NCI-H446 (cell line): ENCODE measurements at places on chromosomes 7 and 10.

DNA sequence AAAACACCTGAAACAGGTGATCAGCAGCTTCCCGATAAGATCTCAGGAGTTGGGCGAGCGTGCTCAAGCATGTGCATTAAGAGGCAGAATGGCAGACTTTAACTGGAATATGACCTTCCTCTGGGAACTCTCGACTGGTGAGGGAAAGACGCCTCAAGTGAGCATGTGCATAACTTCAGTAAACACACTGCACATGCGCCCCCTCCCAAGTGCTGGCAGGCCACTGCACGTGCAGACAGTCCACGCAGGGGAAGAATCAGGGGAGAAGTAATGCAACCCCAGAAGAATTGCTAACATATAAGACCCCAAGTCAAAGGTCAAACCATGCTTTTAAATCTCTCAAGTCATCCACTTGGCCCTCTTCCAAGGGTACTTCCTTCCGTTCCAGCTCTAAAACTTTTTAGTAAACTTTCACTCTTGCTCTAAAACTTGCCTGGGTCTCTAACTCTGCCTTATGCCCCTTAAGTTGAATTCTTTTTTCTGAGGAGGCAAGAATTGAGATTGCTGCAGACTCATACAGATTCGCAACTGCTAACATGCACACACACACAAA lies 541.0 kb downstream of the TNS3 start:
- DNase-seq = no peak

GRCh38 chr10:1160561-1161314 lies 104.6 kb downstream of the WDR37 start:
- DNase-seq = no peak

- DNase-seq = peak; percentile 42
Observed at GRCh38 chr10:27742195-27743011, 3.2 kb downstream of the MKX start.

DNA sequence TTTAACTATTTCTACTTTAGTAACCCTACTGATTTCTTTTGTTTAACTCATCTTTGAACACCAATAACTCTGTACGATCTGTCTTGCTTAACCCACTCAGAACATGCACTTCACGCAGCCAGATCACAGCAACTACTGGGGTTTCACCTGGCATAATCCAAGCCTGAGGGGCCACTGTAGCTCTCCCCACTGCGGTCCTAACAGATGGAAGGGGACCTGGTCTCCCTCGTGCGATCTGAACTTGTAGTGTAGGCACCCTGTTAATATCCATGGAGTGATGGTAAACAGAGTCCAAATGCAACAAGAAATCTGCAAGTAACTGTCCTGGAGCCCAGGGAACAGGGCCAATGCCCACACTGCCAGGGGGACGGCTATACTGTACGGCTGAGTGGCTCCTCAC lies 45.5 kb downstream of the INSIG1 start:
- no peak for DNase-seq

DNA sequence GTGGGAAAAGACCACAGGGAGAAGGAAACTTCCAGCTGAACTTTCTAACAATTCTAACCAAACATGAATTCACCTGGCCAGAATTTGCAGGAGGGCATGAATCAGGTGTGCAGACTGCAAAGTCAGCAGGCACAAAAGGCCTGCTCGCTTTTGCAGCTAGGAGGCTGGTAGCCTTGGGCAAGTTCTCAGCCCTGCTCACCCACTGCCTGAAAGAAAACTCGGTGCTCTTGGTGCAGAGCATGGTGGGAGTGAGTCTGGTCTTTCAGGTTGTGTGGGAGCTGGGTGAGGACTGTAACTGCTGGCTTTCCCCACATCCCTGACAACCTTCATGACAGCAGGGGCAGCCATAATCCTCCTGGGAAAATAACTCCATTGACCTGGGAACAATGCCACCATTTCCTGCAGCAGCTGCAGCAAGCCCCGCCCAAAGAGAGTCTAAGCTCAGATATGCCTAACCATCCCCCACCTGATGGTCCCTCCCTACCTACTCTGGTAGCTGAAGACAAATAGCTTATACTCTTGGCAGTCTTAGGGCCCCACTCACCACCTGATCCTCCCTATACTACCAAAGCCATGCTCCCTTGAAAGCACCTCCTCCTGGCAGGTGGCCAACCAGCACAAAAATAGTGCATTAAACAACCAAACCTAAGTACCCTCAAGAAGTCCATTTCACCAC lies 31.6 kb downstream of the ZNF117 start:
- DNase-seq = no peak

DNA sequence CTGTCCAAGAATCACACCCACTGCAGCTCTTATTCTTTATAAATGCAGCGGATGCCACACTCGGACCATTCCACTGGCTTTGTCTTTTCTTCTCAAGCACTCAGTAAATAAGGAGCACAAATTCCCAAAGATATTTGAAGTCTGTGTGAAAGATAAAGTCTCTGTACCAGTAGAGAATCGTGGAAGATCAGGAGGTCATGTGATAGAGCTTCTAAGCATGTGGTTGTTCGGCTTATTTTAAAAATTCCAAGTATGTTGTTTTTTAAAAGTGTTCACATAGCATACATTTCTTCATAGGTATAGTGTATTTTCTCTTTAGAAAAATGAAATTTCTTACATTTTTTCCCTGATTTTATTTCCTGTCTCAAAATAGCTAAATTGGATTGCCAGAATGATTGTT lies 75.8 kb downstream of the NOC3L start:
- no peak for DNase-seq

DNA sequence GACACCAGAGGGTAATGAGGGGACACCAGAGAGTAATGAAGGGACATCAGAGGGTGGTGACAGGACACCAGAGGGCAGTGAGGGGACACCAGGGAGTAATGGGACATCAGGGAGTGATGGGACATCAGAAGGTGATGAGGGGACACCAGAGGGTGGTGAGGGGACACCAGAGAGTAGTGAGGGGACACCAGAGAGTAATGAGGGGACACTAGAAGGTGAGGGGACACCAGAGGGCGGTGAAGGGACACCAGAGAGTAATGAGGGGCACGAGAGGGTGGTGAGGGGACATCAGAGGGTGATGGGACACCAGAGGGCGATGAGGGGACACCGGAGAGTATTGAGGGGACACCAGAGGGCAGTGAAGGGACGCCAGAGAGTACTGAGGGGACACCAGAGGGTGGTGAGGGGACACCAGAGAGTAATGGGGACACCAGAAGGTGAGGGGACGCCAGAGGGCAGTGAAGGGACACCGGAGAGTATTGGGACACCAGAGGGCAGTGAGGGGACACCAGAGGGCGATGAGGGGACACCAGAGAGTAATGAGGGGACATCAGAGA lies 10.6 kb downstream of the NACAD start:
- DNase-seq = no peak

- peak; percentile 57 for DNase-seq
Observed at GRCh38 chr7:87220026-87220733, 648 bp upstream of the TMEM243 start.

GRCh38 chr10:78600740-78601139 lies 468.0 kb upstream of the ZMIZ1 start:
- no peak for DNase-seq

DNA sequence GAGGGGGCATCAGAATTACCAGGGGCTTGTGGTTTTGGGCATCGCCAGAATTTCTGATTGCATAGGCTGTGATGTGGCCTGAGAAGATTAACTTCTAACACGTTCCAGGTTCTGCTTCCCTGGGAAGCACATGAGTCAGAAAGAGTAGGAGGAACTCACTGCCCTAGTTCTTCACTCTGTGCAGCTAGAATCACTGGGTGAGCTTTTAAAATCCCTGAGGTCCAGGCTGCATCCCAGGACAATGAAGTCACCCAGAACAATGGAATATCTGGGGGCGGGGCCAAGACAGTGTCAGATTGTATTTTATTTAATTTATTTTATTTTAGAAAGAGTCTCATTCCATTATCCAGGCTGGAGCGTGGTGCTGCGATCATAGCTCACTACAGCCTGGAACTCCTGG lies 636.5 kb downstream of the CALN1 start:
- DNase-seq = no peak

DNA sequence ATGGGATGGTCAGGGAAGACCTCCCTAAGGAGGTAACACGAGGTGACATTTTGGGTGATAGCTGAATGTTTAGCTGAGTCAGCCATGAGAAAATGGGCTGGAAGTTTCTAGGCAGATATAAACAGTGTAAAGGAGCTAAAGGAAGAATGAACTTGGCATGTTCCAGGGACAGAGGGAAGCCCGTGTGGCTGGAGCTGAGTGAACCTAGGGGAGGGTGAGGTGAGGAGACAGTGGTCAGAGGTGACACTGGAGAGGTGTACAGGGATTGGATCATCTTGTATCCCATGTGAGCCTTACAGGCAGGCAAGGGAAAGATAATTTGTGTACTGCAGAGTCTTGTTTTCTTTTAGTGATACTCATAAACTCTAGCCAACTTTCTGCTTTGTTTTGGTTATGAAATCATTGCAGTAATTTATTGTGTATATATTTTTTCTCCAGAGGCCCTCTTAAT lies 1.8 kb downstream of the STARD3NL start:
- no peak for DNase-seq

- DNase-seq = no peak
Observed at GRCh38 chr7:133822868-133823552, 304.1 kb upstream of the LRGUK start.

GRCh38 chr7:135782801-135783200 lies 34.2 kb upstream of the FAM180A start:
- no peak for DNase-seq

- DNase-seq = no peak
Observed at GRCh38 chr7:71272509-71273490, 140.9 kb downstream of the GALNT17 start.

- peak; percentile 79 for DNase-seq
Observed at GRCh38 chr10:70404036-70404786, at the start of gene EIF4EBP2. EIF4EBP2 (plus strand) TSS chr10:70404145; CDS start chr10:70404402, 257 bp downstream.

DNA sequence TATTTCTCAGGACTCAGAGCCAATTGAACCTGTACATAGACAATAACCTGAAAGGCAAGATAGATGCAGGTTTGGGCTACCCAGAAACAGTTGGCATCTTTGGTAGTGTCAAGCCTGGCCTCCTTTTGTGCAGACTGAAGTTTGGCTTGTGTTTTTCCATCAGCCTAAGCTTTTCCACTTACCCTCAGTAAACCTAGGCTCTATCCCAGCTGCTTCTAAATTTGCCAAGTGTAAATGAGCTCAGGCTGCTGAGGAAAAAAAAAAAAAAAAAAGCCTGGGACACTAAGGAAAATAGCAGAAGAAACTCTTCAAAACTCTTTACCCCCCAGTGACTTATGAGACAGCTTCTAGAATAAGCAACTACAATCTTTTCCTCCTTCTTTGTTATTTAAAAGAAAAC lies 316.3 kb upstream of the SORCS1 start:
- DNase-seq = no peak

GRCh38 chr7:154575497-154575896 lies 427.4 kb downstream of the PAXIP1 start:
- no peak for DNase-seq

- no peak for DNase-seq
Observed at GRCh38 chr10:47340608-47341170, 7.5 kb upstream of the RBP3 start.

DNA sequence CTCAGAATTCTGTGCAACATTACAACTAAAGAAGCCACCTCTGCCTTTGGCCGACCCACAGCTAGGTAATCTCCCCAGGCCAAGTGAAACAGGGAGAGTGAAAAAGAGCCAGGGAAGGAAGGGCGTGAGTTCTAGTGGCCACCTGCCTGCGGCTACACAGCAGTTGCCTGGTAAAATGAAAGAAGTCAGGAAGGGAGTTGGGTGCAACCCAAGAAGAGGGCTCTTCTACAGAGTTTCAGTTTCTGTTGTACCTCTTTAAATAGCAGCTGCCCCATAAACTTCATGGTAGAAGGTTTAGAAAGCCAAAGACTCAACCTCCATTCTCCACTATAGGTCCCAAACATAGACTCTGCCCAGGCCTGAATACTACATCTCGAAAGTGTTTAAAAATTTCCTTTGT lies 76.2 kb upstream of the TMEM168 start:
- DNase-seq = no peak

- no peak for DNase-seq
Observed at GRCh38 chr10:43216931-43217562, 49.8 kb downstream of the RASGEF1A start.

GRCh38 chr7:85695533-85695932 lies 508.7 kb upstream of the SEMA3D start:
- DNase-seq = peak; percentile 29

GRCh38 chr7:136063326-136063666 lies 86.1 kb upstream of the MTPN start:
- DNase-seq = no peak

DNA sequence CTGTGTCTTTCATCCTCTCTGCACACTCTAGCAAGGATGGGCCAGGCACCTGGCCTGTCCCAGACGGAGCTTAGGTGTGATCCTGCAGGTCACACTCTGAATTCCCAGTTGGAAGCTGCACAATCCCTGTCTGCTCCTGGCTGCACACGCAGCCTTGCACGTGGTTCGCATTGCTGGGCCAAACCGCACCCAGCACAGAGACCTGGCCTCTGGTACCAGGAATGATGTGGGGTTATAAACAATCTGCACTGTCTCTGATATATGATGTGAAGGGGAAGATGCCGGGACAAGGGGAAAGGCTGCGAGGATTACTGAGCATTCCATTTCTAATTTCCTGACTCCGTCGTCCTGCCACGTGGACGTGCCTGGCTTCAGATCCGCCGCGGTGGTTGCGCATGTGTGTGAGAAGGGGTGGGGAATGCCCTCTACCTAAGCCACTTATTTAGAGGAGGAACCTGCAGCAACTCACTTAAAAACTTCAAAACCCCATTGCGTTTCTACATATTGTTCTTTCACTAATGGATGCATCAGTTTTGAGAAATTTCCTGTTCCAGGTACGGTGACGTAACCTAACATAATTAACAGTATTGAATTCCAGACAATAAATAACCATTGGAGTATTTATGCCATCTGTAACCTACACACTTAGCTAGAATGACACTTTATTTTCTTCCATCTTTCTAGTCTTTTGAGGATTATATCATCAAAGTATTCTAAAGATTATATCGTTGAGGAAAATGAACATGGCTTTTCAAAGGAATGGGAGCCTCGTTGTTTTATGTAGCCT lies 559.7 kb upstream of the MGMT start:
- DNase-seq = no peak

DNA sequence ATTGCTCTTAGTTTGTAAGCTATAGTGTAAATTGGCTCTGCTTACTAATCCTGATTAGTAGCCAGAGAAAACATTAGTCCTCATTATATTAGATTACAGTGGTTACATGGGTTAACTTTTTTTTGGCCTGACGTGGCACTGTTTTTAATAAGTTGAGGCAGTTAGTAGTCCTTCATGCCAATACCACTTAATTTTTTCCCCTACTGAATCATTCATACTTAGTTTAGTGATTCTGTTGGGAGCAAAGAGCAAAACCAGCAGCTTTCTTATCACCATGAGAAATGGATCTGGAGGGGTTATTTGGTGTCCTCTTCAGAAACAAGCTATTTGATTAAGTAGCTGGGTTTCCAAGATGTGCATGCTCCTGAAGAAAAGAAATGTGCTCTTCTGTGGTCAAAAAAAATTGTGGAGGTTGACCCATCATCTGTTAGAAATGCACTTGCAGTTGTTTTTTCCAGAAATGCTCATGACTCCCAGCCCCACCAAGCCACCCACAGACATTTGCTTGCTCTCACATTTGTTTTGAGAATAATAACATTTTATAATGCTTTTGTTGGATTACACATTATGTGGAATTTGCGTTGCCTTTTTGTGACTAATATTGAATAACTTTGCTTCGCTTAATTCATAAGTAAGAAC lies 258.5 kb downstream of the HDAC9 start:
- no peak for DNase-seq
